ENCODE measurements at places on chromosomes 2 and 18. TPM values are rescaled to one million over a fixed set of nuclear protein-coding genes. Genes with fewer than 3 reads are reported as not detected.

MBD5 gene
- 42.9 TPM for polyA plus RNA-seq

TRPM8 gene
- 0.56 TPM for polyA plus RNA-seq

PCBP1 gene
- polyA plus RNA-seq, result 255 TPM

MBD1 gene
- polyA plus RNA-seq, result 56.1 TPM

CXCR4 gene
- polyA plus RNA-seq, result 47.0 TPM

NXPH2 gene
- 4.6 TPM for polyA plus RNA-seq

RNU2-63P gene
- not detected for polyA plus RNA-seq

KCNG3 gene
- 0.72 TPM for polyA plus RNA-seq

PCARE gene
- 0.20 TPM for polyA plus RNA-seq

All from renal cortex interstitium (tissue), 15 donors.